ENCODE measurements at places on chromosomes 1 and 21. TPM values are rescaled to one million over a fixed set of nuclear protein-coding genes. Genes with fewer than 3 reads are reported as not detected.
A peak's percentile ranks its signal among the peaks of the same experiment; 100 is the strongest.

Gene SCP2
- 310 TPM for total RNA-seq

Gene CFAP74
- not detected for total RNA-seq

- DNase-seq: no peak
- H3K36me3 ChIP-seq: no peaks in the 10 kb centered on the region
- no peaks in the 10 kb centered on the region for H3K27me3 ChIP-seq
- H3K4me3 ChIP-seq: no peak overlapping the region
Measured at GRCh38 chr1:157785248-157785647, 8.3 kb upstream of the FCRL2 start.

DNA sequence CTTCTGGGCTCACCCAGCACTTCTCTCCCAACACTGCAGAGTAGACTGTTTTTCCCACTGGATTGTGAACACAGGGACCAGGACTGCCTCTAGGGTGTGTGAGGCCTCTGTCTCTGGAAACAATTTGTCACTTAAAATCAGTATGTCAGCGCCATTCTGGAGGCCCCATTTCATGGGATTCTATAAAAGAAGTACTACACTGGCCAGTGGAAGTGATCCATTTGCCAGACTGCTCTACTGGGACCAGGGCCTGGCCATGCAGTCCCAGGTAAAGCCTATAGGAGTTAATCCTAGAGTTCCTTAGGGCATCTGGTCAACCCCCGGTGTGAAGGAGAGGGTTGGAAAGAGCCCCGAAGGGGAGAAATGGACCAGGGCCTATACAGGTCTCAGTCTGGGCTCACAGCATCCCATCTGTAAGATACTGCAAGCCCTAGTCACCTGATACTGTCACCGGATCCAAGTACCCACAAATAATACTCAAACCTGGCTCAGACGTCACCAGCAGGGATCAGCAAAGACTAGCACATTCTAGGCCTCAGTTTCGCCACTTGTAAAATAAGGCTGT is 245.0 kb downstream of the FOXD2 start:
- H3K27ac ChIP-seq: no peak overlapping the region
- H3K27me3 ChIP-seq: peaks cover 4% of the 10 kb centered on the region
- H3K36me3 ChIP-seq: no peaks in the 10 kb centered on the region
- no peak for DNase-seq
- peaks cover 23% of the 10 kb centered on the region for H3K4me1 ChIP-seq

DNA sequence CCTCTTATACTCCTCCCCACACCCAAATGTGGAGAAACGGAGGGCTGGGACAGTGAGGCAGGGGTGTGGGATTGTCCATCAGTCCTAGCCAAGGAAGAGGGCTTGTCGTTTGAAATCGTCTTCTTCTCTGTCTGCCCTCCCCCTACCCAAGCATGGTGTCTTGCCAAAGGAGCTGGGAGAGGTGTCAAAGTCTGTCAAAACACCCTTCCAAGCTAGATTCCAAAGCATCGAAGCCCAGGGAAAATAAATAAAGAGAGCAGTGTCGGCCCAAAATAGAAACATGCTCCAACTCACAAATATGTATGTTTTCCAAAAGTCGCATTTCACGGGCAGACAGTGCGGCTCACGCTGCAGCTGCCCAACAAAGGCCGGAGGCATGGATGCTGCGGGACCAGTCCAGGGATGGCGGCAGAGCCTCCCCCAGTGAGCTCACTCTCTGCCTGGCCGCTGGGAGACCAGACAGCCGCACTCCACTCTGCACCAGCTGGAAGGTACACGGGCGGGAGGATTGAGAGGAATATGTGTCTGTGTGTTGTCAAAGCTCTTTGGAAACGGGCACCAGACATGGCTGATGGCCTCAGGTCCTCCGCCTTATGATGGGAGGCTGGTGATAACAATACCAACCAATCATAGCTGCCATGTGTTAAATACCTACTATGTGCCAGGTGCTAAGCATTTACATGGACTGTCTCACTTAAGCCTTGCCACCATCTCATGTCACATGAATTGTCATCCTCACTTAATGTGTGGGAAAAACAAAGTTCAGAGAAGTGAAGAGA is 3.9 kb downstream of the DISP3 start:
- no peak overlapping the region for H3K4me3 ChIP-seq
- H3K27me3 ChIP-seq: peaks cover 46% of the 10 kb centered on the region
- H3K27ac ChIP-seq: no peak overlapping the region
- no peaks in the 10 kb centered on the region for H3K4me1 ChIP-seq
- no peaks in the 10 kb centered on the region for H3K36me3 ChIP-seq
- no peak for DNase-seq

GRCh38 chr1:155003227-155003765 is 694 bp downstream of the ZBTB7B start:
- peaks cover 22% of the 10 kb centered on the region for H3K4me1 ChIP-seq
- H3K36me3 ChIP-seq: no peaks in the 10 kb centered on the region
- no peaks in the 10 kb centered on the region for H3K27me3 ChIP-seq
- DNase-seq: peak; percentile 63
